ENCODE measurements at places on chromosomes 16 and 17. TPM values are rescaled to one million over a fixed set of nuclear protein-coding genes. Genes with fewer than 3 reads are reported as not detected.

The NLRP1 gene
- 6.2 TPM for total RNA-seq

The CRHR1 gene
- total RNA-seq: not detected

The ZNF205 gene
- total RNA-seq: 9.0 TPM

The TBC1D3 gene
- not detected for total RNA-seq

The C16orf96 gene
- total RNA-seq: 0.07 TPM

The KRT33A gene
- total RNA-seq: not detected

The SHISA6 gene
- total RNA-seq: 0.25 TPM

The C16orf92 gene
- total RNA-seq: not detected

The C17orf113 gene
- total RNA-seq: 0.68 TPM

The HCRT gene
- not detected for total RNA-seq

The ARHGDIG gene
- 9.6 TPM for total RNA-seq

The GCGR gene
- not detected for total RNA-seq

The KRTAP2-1 gene
- total RNA-seq: not detected

DNA sequence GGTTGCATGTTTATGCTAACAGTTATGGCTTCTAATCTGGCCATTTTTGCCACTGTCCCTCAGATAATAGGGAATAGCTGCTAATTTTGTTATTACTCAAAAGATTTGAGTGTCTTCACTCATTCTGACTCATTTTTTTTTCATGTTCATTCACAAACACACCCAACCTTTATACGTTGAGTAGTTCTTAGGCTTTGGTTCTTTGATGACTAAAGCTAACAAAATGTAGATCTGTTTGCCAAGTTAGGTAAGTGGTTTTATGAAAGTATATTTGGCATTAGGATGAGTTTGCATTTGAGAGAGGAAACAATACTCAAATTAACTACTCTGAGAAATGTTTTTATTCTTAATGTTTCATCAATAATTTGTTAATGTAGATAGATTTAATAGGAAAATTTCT, 3.6 kb downstream of the MAP2K4 start:
- no peak for DNase-seq

DNA sequence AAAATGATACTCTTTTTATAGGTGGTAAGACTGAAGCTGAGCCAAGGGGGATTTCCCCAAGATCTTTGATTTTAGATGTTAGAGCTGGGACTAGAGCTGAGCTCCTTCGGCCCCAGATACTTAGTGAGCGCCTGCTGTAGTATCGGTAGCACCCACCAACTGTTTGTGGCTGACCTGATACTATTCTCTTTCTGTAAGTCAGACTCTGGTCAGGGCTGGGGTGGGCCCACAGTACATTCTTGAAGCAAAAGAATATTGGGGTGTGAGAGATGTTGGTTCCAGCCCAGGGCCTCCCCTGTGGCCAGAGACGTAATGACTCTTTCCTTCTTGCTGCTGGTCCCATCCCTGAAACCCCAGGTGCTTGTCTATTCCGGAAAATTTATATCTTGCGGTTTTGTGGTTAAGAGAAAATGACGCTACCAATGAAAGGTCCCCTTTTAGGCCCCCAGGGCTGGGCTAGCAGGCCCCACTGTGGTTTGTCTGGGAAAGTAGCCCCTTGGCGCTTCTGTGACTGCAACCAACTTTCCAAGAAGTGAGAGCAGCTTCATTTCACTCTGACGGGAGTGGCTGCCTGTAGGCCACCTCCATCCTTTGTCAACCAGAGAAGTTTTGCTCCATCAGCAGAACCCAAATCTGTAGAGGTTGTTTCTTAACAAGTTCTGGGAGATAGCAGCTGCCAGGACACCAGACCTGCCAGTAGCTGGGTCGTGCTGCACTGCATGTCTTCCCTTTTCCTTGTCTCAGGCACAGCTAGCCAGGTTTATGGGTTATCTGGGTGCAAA, 86.4 kb upstream of the LGALS9 start:
- DNase-seq: no peak

DNA sequence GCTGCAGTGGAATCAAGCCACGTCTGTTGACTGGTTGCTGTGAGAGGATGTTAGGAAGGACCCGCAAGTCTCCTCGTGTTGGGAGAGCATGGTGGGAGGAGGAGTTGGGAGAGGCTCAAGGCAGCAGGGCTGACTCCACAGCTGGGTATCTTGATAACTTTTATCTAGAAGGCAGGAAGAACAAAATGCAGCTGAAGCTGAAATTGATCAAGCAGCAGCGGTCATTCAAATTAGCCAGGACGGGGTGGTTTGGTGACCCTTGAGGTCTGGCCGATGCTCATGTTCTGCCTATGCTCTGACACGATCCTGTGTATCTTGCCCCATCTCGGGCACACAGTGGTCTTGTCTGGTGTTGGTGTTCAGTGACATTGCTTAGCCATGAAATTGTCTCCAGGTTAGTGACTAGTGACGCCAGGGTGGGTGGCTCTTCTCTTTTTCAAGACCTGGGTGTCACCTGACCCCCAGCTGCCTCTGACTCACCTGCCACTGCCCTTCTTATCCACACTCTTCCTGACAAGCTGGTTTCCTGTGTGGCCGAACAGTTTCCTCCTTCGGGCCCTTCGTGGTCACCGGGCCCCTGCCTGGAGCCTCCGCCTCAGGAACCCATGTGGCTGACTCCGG, 19.1 kb downstream of the NPTX1 start:
- no peak for DNase-seq

DNA sequence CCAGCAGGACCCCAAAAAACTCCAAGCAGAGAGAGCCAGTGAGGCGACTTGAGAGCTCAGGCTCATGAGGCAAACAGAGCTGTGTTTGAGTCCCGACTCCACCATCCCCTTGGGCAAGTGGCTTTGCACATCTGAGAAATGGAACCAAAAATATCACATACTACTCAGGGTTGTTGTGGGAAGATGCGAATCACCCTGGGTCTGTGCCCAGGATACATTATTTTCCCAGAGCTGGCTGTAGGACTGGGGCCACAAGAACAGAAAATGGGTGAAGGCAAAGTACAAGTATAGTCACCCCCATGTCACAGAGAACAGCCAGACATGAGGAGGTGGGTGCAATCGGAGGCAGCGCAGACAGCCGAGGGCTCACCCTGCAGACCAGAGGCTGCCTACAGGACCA, 127.3 kb downstream of the GAS7 start:
- no peak for DNase-seq

GRCh38 chr17:68867759-68868516, 87.3 kb downstream of the ABCA8 start:
- DNase-seq: no peak

DNA sequence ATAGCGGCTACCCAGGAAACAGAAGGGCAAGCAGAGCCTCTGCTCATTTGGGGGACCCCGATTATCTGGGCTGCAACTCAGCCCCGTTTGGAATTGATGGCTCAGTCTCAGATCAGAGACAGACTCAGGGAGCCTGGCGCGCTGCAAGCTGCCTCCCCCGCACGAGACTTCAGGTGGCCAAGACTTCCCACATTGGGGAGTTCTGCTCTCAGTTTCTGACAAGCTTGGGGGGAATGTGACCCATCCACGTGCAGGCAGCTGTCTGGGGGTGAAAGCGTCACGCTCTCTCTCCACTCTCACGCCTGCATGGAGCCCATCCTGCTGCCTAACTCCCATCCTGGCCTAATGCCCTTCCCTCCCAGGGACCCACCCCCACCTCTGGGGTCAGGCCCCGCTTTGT, 157.6 kb upstream of the GSE1 start:
- no peak for DNase-seq

DNA sequence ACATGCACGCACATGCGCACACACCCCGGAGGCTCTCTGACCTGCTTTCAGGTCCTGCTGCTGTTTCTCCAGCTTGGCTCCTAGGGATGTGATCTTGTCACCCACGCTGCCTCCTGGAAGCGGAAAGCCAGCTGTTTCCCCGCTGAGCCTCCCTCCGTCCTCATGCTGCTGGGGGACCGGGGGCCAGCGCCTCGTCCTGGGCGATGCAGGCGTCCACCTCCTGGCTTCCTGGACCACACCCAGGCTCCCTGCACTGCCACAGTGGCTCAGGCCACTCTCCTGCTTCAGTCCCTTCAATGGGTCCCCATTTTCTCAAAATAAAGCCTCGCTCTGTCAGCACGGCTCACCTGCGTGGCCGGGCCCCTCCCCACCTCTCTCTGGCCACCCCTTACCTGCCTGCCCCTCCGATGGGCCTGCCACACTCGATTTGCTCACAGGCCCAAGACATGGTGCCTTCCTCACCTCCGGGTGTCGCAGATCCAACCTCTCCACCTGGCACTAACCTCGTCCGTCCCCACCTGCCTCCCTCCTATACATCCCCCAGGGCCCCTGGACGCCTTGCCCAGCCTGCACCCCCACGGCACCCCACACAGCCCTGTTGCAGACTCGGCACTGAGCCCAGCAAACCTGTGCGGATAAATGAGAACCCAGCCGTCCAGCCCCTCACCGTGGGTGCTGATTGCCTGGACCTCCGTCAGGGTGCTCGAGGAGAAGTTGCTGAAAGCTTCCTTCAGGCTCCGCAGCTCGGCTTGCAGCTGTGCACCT, 6.6 kb downstream of the ASGR2 start:
- no peak for DNase-seq

- DNase-seq: no peak
These were observed 31.5 kb downstream of the SIAH1 start for GRCh38 chr16:48353565-48354163.

DNA sequence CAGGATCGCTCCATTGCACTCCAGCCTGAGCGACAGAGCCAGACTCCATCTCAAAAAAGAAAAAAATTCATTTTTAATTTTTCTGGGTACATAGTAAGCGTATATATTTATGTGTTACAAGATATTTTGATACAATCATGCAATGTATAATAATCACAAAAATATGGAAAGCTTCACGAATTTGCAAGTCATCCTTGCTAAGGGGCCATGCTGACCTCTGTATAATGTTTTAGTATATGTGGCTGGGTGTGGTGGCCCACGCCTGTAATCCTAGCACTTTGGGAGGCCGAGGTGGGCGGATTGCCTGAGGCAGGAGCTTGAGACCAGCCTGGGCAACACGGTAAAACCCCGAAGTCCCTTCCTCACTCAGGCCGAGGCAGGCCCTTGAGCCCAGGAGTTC, 16.9 kb downstream of the FBRS start:
- DNase-seq: no peak

DNA sequence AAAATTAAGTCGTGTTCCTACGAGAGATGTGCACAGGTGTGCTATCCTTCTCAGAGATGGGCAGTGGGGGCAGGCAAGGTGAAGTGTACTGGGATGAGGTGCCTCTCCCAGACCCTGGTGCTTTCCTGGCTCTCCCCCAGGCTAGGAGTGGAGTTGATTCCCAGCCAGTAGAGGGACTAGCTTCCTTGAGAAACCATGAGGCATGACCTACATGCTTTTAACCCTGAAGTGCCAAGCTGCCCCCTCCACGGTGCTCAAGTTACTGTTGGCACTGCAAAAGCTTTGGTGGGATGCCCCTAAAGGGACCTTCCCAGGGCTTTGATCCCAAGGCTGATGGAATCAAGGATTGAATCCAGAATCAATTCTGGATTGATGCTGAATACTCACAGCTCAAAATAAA, 47.0 kb upstream of the SREBF1 start:
- DNase-seq: no peak

DNA sequence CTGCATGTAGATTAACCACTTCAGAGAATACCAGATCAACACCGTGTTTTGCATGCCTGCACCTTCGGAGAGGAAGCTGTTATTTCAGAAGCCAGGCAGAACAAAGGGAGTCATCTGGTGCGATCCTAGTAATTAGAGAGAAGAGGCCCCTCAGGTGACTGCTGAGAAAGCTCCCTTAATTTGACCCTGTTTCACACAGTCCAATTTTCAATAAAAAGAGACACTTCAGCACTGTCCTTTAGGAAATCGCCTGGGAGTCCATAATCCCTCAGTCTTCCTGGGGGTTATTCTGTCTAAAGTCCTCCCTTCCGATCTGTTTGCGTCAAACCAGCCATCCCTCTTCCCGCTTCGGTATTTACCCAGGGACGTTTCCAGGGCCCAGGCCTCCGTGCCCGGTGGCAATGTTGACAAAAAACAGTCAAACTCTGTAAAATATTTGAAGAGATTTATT, 23.4 kb upstream of the TNRC6C start:
- DNase-seq: no peak

GRCh38 chr16:87493608-87494280, 920 bp upstream of the ZCCHC14 start:
- no peak for DNase-seq

GRCh38 chr17:63113167-63113566, 147.1 kb downstream of the TANC2 start:
- DNase-seq: no peak

DNA sequence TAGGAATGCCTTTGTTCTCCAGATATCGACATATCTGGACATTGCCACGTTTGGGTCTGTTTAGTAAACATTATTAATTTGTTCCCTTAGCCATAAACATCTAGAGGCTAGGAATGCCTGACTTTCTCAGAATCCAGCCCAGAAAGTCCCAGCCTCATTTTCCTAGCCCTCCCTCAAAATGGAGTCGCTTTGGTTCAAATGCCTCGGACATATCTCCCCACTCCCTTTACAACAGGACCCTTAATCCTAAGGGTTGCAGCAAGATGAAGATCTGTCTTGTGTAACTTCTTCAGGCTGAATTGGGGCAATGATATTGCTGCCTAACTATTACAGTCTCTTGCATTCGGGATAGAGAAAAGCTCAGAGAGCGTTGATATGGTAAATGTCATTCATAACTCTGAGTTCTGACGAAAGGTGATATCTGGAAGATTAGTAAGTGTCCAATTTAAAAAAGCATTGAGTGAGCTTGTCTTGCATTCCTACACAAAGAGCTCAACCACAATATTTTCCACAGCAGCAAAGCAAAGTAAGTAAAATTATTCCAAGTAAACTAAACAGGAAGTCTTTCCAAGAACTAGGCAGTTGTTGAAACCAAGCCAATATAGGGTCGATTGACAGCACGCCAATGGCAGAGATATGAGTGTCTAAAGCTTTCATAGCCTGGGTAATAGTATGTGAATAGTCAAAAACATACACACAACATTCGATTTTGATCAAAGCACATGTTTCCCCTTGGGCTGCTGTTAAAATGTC, 46.0 kb upstream of the ARL4D start:
- no peak for DNase-seq

DNA sequence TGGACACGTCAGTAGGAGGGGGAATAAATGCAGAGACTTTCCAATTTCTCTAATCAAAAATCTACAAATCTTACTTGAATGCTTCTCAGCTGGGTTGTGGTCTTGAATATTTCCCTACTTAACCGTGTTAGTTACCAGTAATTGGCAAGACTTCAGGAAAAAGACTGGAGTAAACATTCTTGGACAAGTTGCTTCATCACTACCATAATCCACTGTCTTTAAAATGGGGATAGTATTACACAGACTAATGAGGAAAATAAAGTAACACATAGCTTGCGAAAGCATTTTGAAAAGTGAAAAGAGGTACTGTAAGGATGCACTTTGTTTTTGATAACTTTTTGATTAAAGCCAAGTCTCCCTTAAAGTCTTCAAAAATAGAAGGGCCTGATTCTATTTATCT, 18.4 kb downstream of the MYH1 start:
- no peak for DNase-seq

- DNase-seq: no peak
These were observed 351.3 kb downstream of the SOX9 start for GRCh38 chr17:72472106-72472505.

- no peak for DNase-seq
These were observed 18.0 kb upstream of the CEP20 start for GRCh38 chr16:15906439-15906838.
